Activated CD4-positive, alpha-beta T cell treated with anti-CD3 and anti-CD28 coated beads for 48 hours (primary cell): ENCODE measurements at places on chromosomes 6 and 20.

DNA sequence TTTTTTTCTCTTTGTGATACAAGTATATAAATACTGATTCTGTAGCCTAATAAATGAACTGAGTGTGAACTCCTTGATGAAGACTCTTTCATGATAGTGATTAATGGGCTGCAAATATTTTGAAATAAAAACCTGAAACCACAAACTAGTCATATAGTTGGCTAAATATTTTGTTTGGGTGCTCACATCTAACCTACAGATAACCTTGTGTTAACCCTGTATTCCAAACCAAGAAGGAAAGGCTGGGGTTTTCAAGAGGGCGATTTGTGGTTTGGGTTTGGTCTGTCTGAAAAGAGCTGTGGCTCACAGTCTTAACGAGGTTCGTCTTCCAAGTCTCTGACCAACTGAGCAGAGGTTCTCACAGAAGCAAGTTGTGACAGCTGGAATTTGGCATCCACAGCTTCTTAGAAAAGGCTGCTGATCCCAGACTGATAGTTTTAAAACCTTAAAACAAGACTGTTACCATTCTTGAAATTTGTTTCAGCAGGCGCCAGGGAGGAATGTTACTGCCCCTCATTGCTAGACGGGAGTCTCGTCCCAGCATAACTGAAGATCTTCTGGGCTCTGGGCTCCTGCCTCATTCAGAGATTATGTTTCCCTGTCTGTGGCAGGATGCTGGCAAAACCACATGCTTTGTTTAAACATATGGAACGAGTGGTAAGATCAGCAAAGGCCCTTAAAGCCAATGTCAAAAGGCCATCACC is 736.4 kb upstream of the MARCKS start:
- no peak for DNase-seq

DNA sequence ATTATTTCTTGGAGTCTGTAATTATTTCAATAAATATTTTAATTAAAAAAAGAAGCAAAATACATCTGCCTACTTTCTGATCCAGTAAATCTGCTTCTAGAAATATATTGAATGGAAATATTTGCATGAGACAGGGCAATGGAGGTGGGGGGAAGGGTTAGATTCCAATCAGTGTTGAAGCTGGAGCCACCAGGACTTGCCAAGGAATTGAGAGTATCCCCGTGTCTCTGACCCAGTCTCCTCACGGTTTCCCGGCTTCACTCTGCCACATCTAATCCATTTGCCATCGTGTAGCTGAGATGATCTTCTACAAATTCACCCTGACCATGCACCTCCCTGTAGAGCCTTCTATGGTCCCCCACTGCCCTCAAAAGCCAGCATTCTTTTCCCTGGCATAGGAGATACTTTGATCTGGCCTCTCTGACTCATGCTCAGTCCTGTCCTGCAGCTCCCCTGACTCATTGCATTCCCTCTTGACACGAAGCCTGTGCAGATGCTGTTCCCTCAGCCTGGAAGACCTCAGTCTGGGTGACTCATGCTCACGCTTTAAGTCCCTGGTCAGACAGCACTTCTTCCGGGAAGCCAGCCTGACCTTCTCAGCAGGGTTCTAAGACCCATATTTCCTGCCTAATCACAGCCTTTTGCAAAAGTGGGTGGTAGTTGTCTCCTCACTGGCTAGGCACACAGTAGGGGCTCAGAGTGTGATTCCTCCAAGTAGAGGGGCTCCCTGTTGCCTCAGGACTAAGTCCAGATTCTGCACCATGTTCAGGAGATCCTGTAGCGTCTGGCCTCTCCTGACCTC is 23.0 kb upstream of the FKBP1A start:
- peak; percentile 10 for DNase-seq

DNA sequence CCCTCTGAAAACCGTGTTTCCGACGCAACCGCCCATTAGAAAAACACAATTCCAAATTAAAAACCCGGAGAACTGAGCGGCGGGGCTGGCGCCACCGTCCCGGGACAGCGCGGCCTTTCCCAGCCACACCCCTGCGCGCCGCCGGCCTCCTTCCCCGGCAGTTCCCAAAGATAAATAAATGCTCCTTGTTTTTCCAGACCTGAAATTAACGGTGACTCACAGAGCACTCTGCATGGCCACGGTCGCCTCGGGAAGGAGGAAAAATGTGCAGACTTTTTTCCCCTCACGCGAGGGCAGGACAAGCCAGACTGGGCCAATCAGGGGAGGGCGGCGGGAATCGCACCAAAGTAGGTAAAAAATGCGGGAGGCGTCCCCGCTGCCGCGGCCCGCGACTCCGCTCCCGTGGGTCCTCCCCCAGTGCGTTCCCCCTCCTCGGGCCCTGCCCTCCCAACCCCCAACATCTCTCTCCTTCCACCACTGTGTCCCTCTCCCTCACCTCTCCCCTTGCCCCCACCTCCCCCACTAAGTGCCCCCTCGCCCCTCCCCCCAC is 828 bp upstream of the DSTN start:
- DNase-seq: peak; percentile 22

DNA sequence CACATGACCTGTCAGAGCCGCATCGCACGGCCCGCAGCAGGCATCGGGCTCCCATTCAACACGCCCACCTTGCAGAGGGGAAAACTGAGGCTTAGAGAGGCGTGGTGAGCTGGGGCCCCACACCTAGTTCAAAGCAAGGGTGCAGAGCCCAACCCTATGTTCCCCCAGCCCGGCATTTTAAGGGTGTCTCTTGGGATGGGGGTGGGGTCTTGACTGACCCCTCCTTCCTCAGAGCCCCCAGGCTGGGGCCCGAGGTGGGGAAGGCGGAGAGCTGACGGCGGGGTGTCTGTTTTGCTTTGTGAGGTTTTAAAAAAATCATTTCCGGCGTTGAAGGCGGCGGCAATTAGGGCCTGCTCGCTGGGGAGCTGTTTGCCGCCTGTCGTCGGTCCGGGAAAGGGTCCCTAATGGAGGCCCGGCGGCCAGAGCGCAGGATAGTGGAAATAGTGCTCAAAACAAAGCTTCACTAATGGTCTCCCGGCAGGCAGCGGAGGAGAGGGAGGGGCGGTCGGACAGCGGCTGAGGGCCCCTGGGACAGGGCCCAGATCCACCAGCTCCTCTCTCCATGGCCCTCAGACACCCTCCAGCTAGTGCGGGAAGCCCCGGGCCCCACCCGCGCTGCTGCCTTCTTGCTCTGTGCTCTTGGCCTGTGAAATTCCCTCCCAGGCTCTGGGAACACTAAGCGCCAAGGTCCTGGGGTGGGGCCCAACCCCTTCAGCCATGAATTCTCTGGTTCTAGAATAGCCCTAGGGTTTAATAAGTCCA is 11.9 kb downstream of the VSTM2L start:
- peak; percentile 20 for DNase-seq

GRCh38 chr6:87118054-87118453 is 23.1 kb upstream of the CGA start:
- DNase-seq: no peak

DNA sequence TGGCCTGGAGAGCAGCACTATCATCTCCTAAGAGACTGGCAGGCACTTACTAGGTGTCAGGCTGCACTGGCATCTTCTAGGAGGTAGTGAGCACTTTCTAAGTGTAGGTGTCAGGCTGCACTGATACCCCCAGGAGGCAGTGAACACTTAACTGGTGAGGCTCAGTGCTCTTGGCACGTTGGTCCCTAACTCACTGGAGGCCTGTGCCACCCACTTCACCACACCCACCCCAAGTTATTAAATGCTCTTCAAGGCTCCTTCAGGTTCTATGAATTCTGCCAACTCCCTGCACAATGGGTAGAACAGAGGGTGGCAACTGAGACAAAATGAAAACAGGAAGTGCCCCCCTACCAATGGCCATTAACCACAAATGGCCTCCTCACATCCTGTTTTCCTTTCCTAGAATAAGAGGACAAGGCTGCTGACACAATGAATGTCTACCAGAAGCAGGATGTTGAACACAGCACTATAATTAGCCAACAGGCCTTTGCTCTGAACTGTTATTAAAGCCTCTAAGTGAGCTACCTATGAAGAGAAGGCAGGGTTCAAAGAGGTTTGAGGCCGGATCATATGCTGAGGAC is 29.4 kb downstream of the NCOA5 start:
- DNase-seq: no peak
